ENCODE measurements at places on chromosomes 7 and 10.

DNA sequence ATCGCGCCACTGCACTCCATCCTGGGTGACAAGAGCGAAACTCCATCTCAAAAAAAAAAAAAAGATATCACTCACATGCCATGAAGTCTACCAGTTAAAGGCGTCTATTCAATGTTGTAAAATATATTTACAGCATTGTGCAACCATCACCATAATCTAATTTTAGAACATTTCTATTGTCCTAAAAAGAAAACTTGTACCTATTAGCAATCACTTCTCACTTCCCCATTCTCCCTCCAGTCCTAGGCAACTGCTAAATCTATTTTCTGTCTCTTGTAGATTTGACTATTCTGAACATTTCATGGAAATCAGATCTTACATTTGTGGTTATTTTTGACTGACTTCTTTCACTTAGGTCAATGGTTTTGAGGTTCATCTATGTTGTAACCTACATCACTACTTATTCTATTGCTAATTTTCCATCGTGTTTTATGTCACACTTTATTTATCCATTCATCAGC is 25.2 kb upstream of the OTUD1 start:
- DNase-seq: no peak

DNA sequence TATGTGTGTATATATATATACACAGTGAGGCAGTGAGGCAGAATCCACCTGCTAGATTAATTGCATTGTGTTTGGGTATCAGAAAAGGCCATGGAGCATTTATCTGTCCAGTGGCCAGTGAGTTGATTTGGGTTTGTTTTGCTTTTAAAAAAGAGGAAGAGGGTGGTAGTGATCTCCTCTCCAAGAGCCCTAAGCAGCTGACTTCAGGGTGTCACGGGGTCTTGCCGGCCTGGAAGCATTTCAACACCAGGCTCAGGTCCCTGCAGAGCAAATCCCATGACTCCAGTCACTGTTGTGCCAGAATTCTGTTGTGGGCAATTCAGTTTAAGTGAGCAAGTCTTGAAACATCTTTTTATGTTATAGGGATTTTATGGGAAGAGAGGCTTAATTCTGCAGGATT is 30.6 kb upstream of the GPNMB start:
- no peak for DNase-seq

DNA sequence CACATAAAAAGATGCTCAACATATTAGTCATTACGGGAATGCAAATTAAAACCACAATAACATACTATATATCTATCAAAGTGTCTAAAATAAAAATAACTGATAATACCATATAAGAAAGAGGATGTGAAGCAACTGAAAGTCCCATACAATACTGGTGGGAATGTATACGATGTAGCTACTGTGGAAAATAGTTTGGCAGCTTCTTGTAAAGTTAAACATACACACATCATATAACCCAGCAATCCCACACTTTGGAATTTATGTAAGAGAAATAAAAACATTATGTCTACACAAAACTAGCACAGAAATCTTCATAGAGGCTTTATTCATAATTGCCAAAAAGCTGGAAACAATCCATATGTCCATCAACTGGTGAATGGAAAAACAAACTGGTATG is 10.5 kb upstream of the COMMD3 start:
- no peak for DNase-seq

DNA sequence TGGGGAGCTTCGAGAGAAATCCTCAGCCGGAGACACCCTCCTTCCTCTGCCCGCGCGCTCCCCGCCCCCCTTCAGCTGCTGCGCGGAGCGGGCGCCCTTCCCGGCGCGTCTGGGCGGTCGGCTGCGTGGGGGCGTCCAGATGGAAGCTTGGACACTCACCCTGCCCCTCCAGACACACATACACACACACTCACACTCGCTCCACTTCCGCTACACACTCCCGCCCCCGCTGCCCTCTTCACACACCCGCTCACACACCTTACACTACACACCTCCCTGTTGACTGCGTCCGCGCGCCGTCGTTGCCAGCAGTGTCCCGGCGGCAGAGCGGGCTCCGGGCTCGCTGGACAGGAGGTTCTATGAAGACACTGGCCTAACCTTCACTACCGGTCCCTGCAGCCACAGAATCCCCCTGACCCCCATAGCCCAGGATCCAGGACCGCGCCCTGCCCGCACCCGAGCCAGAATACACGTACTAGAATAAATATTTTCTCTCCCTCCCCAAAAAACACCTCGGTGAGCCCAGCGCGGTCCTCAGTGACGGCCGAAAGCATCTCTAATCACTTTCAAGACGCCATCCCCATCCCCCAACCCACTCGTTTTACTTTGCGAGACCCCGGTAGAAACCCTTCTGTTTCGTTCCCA is 1.1 kb upstream of the EGR2 start:
- DNase-seq: no peak

DNA sequence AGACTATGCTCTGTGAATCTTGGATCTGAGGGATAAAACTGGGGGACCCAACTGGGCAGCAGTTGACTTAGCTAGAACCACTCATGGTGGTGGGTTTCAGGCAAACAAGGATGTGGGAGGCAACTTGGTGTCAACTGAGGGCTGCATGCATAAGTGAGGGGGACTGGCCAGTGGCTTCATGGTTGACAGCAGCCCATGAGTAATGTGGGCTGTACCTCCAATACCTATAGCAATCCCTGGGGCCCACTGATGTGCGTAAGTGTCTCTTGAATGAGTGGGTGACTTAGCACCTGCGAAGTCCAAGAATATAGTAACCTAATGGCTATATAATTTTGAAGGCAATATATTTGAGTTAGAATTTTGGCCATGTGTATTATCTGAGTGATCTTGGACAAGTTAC is 13.7 kb upstream of the MAP3K8 start:
- DNase-seq: no peak

Measured in DMS79 treated with DMSO at 0.1 percent for 48 hours (cell line).